ENCODE measurements at places on chromosomes 3 and 15.
A peak's percentile ranks its signal among the peaks of the same experiment; 100 is the strongest.

DNA sequence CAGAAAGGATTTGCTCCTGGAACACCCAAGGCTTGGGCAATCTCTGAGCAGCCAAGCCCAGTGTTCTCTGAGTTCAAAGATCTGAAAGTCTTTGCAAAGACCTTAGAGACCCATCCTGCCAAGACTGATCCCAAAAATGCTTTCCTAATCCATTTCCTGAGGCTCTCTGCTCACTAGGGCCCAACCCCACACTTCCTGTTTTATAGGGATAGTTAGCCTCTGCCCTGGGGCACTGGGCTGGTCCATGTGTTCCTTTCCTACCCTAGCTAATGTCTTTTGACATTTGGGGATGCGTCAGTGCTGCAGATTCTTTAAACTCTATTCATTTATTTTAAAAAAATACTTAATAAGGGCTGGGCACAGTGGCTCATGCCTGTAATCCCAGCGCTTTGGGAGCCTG, 372.7 kb downstream of the ROBO2 start:
- no peak for DNase-seq

DNA sequence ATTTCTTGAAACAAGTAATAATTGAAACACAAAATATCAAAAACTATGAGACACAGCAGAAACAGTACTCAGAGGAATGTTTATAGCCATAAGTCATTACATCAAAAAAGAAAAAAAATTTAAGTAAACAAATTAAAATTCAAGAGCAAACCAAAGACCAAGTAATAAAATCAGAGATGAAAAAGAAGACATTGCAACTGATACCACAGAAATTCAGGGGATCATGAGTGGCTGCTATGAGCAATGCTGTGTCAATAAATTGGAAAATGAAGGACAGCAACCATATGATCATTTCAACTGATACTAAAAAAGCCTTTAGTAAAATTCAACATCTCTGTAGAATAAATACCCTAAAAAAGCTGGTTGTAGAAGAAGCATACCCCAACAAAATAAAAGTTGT, 644.1 kb upstream of the BCHE start:
- no peak for DNase-seq

DNA sequence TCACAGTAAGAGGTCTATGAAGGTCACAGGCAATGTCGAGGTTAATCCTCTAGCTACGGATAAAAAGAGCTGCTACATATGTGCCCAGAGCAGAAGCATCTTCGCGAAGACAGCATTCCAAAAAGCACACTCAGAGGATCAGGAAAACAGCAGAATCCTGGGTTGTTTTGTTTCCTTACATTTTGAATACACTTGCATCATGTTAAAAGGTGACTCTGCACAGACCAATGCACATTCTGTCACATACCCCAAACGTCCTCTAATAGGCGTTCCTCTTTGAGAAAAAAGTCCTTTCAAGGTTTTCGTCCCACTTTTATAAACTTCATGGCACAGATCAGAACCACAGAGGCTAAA, 52.7 kb downstream of the VGLL4 start:
- DNase-seq = no peak

DNA sequence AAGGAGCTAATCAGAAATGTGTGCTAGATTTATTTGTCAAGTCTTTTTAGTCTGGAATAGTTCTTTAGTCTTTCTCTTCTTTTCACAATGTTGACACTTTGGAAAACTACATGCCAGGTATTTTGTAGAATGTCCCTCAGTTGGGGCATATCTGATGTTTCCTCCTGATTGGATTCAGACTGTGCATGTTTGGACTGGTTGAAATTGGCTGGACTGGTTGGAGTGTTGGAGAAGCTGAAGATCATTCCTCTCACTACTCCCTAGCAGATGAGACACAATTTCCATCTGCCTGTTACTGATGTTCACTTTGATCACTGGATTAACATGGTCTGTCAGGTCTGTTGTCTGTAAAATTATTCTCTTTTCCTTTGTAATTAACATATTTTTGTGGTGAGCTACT, 3.7 kb downstream of the NME9 start:
- no peak for DNase-seq

DNA sequence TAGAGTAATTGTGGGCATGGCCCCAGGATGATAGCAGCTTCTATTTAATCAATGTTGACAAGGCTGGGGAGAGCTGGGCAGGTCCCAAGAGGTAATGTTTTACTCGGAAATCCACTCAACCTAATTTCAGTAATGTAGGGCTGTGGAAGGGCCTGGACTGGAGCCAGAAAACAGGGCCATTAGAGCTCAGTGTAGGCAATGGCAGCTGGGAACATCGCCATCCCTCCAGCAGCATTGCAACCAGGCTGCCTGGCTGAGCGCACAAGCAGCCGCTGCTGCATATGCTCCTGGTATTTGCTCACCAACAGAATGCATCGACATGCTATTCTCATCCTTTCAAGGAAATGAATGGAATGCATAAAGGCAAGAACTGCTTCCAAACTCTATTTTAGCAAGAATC, 90.0 kb downstream of the GAP43 start:
- no peak for DNase-seq

GRCh38 chr3:197957790-197958133, 2.3 kb upstream of the LMLN start:
- no peak for DNase-seq

DNA sequence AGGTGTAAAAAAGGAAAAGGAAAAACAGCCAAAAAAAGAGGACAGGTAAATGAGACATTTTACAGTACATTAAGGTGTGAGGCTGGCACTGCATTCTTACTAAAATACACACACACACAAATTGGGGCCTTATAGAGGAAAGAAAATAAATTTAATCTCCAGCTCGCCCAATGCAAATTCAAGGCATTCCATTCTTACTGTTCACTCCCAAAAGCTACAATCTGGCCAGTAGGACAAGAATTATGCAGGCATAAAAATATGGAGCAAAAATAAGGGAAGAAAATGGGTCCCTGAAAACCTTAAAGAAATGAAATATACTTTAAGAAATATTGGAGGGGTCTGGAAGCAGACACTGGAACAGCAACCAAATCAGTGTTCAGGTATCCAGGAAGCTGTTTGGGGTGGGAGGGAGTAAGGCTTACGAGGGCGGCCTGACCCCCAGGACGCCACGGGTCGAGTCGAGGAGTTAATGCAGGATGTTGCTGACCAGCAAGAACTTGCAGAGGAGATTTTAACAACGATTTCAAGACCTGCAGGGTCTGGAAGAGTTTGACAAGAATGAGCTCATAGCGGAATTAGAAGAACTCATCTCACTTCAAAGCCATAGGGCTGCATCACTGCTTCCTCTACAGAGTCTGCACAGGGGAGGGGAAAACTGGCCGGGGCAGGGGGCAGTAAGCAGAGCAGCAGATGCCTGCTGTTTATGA, 245.5 kb downstream of the TBL1XR1 start:
- DNase-seq = no peak

DNA sequence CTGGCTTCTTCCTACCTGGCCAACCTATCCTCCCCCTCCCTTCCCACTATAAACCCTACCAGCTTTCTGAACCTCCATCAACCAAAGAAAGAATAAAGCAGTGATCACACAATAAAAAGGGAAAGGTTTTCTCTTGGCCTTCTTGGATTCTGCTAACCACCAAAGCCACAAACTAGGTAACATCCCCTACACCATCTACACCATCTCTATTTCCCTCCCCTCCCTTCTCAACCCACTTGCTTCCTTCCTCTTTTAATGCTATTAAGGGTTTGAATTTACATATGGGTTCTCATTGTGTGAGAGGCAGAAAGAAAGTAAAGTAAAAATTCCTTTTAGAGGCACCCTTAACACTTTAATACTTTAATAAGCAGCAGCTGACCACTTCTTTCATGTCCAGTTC, 25.8 kb upstream of the RSL24D1 start:
- no peak for DNase-seq

DNA sequence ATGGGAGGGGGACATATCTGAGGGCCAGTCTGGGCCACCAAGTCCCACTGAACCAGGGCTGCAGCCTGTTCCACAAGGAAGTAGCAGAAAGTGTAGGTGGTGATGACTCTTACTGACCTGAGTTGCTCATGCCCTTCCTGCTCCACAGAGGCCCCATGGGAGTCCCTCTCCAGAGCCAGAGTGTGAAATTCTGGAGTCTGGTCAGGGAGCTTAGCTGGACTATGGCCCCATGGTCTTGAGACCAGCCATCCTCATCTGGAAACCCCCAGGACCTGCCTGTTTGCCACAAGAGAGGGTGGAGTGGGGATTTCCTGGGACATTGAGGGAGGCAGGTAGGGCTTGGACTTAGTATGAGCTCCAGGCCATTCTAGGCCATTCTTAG, 3.0 kb downstream of the SPINT1 start:
- no peak for DNase-seq

- no peak for DNase-seq
These were observed 60.7 kb downstream of the TASOR start for GRCh38 chr3:56622381-56622780.

GRCh38 chr3:8607234-8608040, 37.2 kb downstream of the SSUH2 start:
- DNase-seq = peak; percentile 73

GRCh38 chr3:36792342-36792741, 28.0 kb upstream of the DCLK3 start:
- DNase-seq = no peak

DNA sequence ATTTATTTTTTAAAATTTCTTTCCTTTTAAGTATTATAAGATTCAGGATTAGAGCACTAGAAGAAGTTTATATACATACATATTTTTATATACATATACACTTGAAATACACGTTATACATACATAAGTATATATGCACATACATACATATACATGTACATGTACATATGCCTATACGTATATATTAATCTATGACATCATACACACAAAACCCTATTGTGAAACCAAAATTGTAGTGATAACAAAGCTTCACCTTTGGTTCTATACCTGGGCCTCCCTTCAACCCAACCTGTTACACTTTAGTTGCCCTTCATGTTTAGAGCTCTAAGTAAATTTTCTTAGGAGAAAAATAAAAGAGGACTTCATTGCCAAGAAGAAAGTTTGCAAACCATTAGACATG, 17.0 kb downstream of the AADACL2 start:
- no peak for DNase-seq

DNA sequence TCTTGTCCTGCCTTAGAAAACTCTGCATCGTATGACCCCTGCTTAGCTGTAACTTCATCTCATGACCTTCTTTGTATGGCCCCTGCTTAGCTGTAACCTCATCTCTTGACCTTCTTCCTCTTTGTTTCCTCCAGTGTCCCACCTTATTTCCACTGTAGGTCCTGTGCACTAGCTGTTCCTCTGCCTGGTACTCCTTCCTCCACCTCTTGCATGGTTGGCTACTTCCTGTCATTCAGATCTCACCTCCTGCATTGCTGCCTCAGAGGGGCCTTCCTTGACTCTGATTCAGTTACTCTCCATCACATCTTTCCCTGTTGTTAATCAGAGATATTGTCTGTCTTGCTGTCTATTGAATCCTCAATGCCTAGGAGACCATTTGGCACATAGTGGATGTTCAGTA, 63.2 kb downstream of the PDE8A start:
- no peak for DNase-seq

DNA sequence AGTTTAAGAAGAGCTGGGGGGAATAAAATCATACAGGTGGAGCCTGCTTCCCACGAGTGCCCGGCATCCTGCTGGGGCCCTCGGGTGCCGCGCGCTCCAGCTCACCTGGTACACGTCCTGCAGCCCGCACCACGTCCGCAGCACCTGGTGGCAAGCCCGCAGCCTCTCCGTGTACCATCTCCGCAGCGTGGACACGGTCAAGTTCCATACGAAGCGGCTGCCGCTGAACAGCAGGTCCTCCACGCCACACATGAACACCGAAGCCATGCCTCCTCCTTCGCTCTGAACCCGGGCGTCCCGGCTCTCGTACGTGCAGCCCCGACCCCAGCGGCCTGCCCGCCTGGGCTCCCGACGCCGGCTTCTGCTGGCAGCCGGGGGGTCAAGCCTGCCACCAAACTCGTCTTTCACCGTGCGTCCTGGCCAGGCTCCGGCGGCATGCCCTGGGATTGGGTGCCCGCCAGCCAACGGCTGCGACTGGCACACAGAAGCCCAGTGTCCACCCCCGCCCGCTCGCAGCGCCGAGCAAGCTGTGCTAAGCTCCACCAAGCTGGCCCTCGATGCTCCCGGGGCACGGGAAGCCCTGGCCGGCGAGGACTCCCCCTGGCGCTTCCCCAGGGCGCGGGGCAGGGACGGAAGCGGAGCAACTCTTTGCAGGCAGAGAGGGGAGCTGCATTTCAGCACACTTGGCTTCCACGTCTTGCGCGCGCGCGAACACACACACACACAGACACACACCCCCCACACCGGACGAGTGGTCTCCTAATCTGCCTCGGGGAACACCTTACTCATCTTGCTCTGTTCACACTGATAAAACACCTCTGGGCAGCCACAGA, at the start of gene FRMD4B:
TSS of gene FRMD4B (minus strand) at position 366 of the 833 bp plus-strand sequence. CDS start at position 267, 99 bp downstream.
- peak; percentile 76 for DNase-seq

DNA sequence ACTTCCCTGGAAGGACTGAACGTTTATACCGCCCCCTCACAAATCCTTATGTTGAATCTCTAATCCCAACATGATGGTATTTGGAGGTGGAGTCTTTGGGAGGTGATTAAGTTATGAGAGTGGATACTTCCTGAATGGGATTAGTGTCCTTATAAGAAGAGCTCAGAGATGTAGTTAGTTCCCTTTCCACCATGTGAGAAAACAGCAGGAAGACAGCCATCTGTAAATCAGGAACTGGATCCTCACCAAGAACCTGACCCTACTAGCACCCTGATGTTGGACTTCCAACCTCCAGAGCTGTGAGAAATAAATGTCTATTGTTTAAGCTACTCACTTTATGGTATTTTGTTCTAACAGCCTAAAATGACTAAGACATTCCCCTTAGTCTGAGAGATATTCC, 33.3 kb upstream of the SACM1L start:
- no peak for DNase-seq

GRCh38 chr15:92899601-92899947, 550 bp upstream of the CHD2 start:
- no peak for DNase-seq

DNA sequence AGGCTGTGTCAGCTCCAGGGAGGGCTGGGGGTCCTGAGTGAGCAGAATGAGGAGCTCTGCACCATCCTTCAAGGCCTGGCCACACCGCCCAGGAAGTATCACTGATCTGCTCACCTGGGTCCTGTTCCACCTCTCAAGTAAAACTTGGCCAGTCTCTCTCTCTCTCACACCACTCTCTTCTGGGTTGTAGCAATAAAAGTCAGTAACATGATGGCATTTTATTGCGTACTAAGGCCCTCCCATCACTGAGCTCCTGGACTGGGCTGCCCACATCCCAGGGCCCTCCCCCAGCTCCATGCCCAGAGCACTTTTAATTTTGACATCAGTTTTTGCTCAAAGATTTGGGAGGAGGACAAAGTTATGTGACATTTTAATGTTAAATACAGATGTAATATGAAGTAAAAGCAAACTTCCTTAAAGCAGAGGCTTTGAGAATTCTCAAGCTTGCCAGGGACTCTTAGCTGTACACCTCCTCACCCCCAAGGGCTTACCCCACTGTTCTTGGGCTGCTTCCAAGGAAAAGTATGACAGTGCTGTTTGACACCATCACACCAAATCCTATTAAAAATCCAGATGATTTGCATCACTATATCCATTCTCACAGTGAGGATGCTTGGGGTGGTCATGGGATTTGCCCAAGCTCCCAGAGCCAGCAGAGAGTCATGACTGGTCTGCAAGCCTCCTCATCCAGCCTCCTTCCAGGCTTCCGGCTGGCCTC, 105.1 kb upstream of the SLCO2A1 start:
- DNase-seq = no peak

Data from left forelimb (tissue), 1 donor.